ENCODE measurements at places on chromosomes 2 and 18.

GRCh38 chr2:19356545-19357401 is 1.6 kb downstream of the OSR1 start:
- DNase-seq, result no peak

DNA sequence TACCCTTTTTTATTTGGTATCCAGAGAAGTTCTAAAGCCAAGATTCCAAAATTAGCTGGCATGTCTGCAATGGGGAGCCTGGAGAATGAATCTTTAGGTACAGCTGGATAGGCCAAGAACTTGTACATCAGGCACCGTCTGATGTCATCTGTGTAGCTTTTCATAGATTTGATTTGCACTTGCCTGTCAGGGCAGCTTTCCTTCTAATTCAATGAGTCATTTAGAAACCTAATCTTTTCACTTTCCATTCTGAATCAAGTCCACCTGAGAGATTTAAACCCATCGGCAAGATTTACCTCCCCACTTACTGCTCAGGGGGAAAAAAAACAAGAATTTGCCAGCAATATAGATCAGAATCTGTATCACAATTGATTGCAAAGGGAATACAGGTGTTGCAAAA is 60.9 kb upstream of the ACAA2 start:
- DNase-seq, result no peak

GRCh38 chr18:79365701-79366100 is 30.0 kb upstream of the NFATC1 start:
- no peak for DNase-seq

GRCh38 chr2:3620834-3621233 is 25.9 kb downstream of the COLEC11 start:
- no peak for DNase-seq

DNA sequence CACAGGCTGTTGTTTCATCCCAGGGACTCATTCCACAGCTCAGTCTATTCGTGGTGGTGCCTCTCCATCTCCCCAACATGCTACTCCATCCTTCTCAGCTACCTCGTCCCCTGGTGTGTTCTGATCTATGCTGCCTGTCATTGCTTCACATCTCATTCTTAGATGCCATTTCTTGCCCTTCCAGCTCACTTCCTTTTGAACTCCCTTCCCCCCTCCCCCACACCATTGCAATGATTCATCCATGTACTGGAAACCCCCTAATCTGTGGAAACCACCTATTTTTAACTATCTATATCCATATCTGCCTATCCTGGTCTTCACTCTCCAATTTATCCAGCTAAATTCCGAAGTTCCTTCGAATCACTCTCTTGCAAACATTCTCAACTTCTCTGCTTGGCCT is 65.7 kb upstream of the PARD3B start:
- DNase-seq, result no peak

GRCh38 chr2:149579972-149580882 is 7.3 kb downstream of the MMADHC start:
- DNase-seq, result no peak

DNA sequence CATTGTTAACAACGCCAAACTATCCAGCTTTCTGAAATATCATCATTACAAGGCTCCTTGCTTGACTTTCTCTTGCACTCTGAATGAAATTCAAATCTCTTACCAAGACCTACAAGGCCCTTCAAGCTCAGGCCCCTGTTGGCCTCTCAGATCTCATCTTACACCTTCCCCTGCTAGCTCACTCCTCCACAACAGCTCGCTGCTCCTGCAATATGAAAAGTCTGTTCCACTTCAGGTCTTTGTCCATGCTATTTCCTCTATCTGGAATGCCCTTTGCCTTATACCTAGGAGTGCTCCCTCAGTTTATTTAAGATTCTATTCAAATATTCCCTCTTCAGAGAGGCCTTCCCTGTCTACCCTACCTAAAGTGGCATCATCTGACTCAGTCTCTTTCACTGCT is 91.7 kb downstream of the SESTD1 start:
- DNase-seq, result no peak
